Activated gamma-delta T cell (primary cell): ENCODE measurements at places on chromosomes 7 and 10.

GRCh38 chr7:13949445-13949844 lies 40.0 kb downstream of the ETV1 start:
- no peak for DNase-seq

DNA sequence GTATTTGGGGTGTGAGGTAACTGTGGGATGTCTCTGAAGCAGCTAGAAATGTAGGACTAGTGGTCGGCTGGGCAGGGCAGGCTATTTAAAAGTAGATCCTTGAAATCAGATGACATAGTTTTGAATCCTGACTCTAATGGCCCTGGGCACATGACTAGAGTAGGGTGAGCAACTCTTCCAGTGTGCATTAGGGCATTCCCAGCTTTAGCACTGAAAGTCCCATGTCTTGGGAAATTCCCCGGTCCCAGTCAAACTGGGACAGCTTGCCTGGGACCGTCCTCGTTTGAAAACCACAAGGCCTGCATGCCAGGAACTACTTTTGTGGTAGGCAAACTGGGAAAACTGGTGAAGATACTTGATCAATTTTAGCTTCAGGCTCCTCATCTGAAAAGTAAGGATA lies 255.3 kb downstream of the PTEN start:
- no peak for DNase-seq

GRCh38 chr7:37234928-37235327 lies 213.7 kb downstream of the ELMO1 start:
- no peak for DNase-seq

- no peak for DNase-seq
These were observed 54.7 kb downstream of the SYPL1 start for GRCh38 chr7:106057204-106057961.

GRCh38 chr7:121519548-121520521 lies 123.7 kb upstream of the FAM3C start:
- DNase-seq = no peak

DNA sequence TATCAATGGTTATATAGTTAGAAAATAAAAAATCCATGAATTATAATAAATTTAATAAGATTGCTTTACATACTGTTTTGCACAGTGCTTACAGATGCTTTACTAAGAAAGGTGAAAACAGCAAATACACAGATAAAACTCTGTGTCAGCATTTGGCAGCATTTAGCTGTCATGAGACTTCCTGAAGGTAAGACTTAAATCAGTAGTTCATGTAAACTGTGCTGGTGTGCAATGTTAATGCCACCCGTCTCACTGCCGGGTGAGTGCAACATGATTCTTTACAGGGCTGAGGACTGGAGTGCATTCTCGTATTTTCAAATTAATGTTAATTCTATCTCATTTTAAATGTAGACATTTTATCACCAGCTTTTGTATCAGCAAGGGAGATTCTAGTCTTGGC lies 326.2 kb upstream of the POT1 start:
- DNase-seq = no peak

DNA sequence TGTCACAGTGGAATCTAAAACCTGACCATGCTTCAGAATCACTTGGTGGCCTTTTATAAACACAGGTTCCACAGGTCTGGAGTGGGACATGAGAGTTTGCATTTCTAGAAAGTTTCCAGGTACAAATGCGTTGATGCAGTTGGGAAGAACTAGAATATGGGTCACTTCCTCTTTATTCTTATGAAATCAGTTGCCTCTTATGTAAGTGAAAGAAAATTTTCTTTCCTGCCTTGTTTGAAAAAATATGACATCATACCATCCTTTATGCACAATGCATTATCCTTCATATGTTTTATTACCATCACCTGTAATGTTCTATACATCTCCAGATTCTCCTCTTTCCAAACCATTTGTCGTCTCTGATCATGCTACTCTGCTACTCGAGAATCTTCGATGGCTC lies 44.0 kb downstream of the PLXNA4 start:
- no peak for DNase-seq

DNA sequence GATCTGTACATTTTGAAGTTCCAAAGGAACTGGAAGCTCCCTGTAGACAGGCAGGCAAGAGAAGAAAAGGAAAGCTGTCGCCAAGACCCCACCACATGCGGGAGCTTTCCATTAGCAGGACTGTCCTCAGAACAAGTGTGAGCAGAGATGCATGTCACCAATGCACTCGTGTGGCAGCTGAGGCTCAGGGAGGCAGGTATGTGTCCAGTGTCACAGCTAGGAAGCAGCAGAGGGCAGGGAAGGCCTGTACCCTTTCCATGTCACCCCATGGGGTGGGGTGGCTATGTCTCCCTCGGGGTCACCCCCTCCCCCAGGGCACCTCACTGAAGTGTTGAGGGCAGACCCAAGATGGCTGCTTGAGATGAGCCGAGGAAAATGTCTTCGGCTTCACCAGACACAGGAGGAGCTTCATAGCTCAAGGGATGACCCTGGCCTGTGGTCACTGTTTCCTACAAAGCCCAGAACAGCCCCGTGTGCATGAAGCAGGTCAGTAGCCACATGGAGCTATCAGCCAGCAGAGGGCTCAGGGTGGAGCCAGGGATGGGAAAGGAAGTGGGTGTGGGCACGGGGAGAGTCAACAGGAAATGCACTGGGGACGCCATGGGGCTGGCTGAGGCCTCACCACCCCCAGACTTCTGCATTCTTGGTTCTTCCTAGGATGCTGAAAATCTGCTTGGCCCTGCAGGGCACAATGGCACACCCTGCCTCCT lies 96.6 kb downstream of the FAM53B start:
- DNase-seq = no peak

GRCh38 chr10:132862485-132863420 lies 76.8 kb upstream of the NKX6-2 start:
- DNase-seq = no peak

DNA sequence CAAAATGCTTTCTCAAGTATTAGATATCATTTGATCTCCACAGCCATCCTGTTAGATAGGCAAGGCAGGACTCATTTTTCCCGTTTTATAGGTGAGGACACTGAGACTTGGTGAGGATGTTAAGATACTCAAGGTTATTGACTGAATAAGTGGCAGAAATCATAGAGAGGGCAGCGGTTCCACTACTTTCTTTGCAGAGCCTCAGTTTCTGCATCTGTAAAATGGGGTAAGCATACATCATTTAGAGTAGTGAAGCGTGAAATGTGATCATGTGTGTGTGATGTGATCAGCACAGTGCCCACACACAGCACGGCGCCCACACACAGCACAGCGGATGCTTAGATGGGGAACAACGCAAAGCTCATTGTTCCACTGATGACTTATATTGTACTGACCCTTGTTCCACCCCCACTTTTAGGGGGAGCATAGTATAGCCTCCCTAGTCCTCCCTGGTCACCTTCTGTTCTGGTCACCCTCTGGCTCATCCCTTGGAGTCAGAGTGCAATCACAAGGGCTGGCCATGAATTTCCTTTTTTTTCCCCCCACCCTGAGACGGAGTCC lies 10.5 kb downstream of the UBTD1 start:
- no peak for DNase-seq

- DNase-seq = peak; percentile 29
These were observed 51.5 kb downstream of the RBM17 start for GRCh38 chr10:6140141-6140841.

DNA sequence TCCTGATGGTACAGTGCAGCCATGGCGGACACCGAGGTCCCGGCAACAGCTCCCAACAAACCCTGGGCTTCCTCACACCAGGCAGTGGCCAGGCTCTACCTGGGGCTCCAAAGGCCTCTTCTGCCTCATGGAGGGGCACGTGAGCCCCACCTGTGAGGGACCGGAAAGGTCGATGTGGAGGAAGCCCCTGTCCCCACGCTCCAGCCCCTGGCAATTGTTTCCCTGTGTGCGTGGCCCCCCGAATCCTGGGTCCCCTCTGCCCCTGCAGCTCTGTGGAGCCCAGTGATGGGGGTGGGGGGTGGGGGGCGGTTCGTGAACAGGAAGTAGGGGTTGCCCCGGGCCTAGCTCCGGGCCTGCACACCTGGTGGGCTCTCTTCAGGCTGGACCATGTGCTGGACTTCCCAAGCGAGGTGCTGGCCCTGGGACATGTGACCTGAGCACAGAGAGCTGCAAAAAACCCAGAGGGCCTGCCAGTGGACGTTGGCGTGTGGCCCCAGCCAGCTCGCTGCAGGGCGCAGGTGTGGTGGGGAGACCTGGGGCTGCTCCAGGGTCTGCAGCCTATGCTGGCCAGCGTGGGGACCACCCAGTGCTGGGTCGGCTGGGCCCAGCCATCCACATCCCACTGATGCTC lies 72.6 kb downstream of the INPP5A start:
- no peak for DNase-seq

DNA sequence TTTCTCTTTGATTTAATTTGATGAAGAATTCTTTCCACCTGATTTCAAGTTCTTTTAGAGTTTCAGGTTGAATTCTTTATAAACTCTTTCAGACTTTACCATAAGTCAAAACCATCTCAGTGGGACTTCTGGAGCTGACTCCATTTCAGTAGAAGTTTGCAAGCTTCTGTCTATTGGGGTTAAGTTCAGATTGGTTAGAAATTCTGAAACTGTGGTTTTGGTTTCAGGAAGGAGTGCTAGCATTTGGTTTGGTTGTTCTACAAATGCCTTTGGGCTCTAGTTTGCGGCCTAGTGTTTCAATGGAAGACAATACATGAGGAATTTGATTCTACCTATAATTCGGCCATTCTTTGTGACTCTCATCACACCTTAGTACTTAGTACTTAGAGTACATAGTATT lies 176.8 kb upstream of the RHOBTB1 start:
- no peak for DNase-seq

DNA sequence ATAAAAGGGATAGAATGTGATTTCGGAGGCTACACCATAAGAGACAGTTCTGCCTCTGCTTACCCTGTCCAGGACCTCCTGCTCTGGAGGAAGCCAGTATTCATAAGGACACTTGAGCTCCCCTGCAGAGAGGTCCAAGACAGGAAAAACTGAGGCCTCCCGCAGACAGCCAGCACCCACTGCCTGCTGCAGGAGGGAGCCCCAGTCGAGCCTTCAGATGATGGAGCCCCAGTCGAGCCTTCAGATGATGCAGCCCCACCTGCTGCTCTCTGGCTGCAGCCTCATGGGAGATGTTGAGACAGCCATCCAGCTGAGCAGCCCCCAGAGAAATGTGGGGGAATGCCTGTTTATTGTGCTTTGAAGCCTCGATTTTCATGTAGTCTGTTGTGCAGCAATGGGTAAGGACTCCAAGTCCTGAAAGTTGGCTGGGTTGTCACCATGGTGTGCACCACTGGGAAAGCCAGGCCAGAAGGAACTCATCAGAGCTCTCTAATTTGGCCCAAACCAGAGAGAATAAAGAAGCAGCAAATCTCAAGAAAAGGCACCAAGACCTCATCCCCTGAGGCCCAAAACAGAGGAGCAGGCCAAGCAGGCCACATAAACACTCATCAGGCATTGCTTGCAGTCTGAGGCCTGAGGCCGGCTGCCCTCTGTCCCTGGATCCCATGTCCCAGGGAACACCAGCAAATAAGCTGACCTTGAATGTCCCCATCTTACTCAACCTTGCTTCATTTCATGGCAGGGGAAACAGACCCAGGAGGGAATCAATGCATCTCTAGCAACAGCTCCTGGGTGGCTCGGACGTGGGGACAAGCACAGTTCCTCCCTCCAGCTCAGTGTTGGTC lies 30.9 kb downstream of the CALML5 start:
- no peak for DNase-seq

DNA sequence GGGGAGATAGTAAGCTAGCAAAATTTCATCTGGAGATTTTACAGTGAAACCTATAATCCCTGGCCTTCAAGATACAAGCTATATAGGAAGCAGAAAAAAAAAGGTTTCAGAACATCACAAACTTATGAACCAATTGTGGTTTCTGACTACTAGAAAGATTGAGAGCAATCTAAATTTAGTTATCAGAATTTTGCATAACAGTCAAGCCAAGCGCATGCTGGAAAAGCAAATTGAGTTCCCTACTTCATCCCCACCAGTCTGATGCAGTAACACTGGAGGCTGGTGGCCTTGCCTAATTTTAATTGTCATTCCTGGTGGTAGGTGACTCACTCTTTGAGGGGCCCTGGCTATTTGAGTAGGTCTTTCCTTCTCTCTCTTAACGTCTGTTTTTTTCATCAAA lies 46.3 kb upstream of the ELMO1 start:
- no peak for DNase-seq

GRCh38 chr7:89049043-89049442 lies 253.5 kb upstream of the TEX47 start:
- no peak for DNase-seq

- no peak for DNase-seq
These were observed 4.7 kb downstream of the ZNF775 start for GRCh38 chr7:150383710-150384397.
